ENCODE measurements at places on chromosomes 6 and 20.

DNA sequence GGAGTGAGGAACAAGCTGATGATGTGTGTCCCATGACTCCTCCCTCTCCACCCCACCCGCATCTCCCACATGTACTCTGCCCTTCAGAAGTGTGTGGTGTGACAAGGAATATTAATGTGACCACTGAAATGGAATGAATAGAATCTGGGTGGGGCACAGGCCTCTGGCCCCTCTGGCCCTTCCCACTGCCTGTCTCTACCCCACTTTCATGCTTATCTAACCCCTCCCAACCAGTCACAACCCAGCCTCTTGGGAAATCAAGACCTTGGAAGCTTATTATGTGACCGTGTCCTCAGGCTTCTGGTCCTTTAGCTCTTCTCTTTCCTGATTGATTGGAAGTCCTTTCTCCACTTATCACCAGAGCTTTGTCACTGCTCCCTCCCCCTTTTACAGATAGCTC, 312.2 kb upstream of the SOX4 start:
- no peak for DNase-seq

- no peak for DNase-seq
Measured at GRCh38 chr6:79495246-79495645, 42.0 kb downstream of the LCA5 start.

- no peak for DNase-seq
Measured at GRCh38 chr6:31888276-31889258, 8.9 kb downstream of the EHMT2 start.

GRCh38 chr20:59063358-59064213, 21.0 kb upstream of the PRELID3B start:
- DNase-seq: no peak

DNA sequence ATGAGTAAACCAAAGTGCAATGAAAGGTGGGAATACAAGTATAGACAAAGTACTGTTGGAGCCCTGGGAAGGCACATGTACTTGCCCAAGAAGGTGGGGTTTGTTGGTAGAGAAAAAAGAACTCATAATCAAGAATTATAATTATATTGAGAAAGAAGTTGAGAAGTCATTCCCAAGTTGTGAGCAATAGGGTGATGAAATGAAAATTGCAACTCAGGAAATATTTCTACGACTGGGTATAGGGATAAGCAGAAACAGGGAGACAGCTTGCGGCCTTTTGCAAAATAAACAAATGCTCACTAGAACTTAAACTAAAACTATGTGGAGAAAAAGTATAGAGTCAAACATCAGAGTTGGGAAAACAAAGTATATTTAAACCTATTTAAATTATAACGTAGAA, 250.7 kb upstream of the FAM83B start:
- no peak for DNase-seq

- no peak for DNase-seq
Measured at GRCh38 chr6:26067367-26067766, 19.9 kb upstream of the HFE start.

GRCh38 chr6:26502165-26502564, 2.1 kb downstream of the BTN1A1 start:
- no peak for DNase-seq

DNA sequence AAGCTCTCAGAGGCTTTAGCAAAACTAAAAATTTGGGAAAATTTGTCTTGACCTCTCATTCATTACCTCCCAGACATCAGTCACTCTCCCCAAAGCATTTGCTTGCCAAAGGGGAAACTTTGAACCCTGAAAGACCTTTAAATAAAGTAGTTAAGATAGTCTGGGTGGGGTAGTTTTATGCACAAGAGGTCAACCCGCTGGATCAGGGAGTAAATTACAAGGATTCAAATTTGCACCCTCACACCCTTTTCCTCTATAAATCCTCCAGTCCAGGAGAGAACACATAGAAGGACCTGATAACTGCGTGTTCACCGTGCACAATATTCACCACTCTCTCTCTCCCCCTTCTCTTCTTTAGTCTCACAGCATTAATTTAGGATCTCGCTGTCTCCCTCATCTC, 36.1 kb upstream of the TNFRSF21 start:
- DNase-seq: no peak

DNA sequence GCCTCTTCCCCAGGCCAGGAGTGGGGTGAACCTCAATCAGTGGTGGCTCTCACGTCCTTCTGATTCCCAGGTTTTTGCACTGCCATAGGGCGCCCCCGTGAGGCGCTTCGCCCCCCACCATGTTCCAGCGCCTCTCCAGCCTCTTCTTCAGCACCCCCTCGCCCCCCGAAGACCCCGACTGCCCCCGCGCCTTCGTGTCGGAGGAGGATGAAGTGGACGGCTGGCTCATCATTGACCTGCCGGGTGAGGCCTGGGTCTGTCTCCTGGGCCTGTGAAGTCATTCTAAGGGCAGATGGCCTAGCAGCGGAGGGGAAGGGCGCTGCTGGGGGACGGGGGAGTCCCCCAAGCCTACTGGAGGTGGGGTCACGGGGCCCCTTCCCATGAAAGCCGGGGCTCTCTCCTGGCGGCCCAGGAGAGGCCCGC, 4.5 kb downstream of the TP53INP2 start:
- DNase-seq: no peak

Measured in stimulated activated CD4-positive, alpha-beta T cell treated with anti-CD3 and anti-CD28 coated beads, Interleukin-1b, Interleukin-23, amount 100 ng/mL, for 1 hour (primary cell).